ENCODE measurements at places on chromosomes 5 and 9. TPM values are rescaled to one million over a fixed set of nuclear protein-coding genes. Genes with fewer than 3 reads are reported as not detected.

MCTP1 gene
- polyA plus RNA-seq: 2.7 TPM

DNA sequence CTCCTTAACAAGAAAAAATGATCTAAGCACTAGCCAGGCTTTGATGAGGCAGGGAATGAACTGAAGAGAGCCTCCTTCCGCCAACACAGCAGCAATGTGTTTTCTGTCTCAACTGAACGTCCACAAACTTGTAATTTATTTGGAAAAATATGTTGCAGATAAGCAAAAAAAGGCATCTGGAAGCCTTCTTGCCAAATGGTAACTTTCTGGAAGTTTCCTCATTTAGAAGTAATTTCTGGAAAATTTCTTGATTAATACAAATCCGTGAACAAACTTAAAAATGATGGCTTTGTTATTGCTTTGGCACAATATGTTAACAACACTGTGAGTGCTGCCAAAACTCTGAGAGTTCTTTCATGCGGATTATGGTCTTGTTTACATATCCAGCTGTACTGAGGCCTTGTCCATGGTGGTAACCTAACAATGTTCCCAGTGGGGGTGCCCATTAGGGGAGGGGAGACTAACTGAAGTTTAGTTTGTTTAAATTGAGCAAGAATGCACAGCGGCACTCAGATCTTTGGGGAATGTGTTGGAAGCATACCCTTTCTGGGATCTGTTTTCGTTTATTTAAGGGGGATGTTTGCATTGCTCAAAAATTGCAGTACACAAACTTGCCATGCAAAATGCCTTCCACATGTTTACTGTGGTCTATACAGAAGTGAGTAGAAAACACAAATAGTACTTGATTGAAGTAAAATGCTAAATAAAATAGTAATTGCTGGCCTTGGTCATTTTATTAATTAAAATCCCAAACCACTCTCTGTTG lies 334.7 kb downstream of the NR2F1-AS1 start:
- DNase-seq: no peak

DNA sequence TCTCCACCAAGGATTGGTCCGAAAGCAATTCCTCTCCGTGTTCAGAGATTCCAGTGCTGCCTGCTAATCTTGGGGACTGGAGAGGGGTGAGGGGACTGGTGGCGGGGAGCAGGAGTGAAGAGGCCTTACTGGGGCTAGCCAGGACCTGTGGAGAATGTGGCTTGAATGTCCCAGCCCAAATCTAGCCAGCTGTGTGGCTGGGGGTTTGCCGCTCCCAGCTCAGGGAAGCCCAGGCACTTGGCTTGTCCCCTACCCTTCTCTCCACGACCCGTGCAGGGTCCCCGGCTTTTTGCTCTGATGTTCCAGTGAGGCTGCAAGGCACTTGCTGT lies 2.4 kb downstream of the N4BP3 start:
- no peak for DNase-seq

GRCh38 chr9:2465921-2466460 lies 155.6 kb upstream of the VLDLR start:
- DNase-seq: no peak

CFAP90 gene
- 1.0 TPM for polyA plus RNA-seq

DEPDC1B gene
- 0.42 TPM for polyA plus RNA-seq

DNA sequence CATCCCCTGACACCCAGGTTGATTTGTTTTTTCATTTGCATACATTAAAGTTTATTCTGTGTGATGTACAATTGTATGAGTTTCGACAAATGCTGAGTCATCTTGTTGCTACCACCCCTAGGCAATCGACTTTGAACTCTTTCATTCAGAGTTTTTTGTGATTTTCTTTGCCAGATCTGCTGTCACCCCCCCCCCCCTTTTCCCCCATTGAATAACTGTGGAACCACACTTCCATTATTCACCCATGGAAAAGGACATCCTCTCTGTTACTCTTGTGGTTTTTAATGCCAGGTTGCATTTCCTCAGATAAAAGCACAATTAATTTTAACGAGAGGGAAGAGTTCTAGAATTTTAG lies 13.7 kb upstream of the FAM120AOS start:
- no peak for DNase-seq

DNA sequence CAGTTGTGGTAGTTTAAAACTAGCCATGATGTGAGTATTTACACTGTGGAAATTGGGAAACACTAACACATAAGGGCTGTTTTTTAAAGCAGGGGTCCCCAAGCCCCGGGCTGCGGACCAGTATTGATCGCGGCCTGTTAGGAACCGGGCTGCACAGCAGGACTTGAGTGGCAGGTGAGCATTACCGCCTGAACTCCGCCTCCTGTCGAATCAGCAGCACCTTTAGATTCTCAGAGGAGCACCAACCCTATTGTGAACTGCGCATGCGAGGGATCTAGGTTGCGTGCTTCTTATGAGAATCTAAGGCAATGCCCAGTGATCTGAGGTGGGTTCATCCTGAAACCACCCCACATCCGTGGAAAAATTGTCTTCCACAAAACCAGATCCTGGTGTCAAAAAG lies 127.8 kb downstream of the PCSK5 start:
- DNase-seq: no peak

DNA sequence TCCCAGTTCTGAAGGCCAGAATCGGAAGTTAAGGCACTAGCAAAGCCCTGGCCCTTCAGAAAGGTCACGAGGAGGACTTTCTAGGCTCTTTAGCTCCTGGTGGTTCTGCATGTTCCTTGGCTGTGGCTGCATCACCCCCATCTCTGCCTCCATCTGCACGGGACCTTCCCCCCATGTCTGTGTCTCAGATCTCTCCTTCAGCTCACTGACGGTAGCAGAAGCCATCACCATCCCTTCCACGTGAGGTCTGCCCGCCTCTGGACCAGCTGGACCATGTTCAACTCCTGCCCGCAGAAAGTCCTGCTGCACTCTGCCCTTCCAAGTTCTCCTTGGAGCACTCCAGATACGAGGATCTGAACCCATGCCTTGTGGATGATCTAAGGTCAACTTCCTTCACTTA lies 242.9 kb upstream of the IRX1 start:
- no peak for DNase-seq

- DNase-seq: no peak
Measured at GRCh38 chr5:76679231-76679630, 36.7 kb upstream of the F2R start.

DNA sequence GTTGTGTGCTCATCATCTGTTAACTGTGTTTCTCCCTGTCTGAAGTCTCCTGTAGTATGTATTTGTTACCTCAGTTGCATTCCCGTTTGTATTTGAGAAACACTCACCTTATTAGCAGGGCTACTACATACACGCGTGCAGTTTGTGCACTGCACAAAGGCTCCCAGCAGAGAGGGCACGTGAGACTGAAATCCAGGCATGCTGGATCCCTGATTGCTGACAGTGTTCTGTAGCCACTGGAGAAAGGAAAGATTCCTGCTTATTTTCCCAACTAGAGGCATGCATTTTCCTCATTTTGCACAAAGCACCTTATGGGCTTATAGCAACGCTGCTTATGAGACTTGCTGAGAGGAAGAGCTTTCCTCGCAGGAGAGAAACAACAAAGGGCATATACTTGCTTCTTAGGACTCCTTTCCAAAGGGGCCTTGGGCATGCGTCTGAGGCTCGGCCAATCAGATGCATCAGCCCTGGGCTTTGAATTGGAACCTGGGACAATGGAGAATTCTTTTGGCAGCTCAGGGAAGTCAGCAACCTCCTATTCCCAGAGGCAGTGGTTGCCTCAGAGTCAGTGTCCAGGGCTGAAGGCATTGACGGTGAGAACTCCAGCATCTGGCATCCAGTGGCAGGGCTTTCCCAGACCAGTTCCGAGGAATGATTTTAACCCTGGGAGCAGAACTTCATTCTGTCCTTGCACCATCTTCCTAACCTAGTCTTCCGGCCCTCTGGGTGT lies 9.9 kb upstream of the MEGF10 start:
- DNase-seq: no peak

HTR1A gene
- polyA plus RNA-seq: 0.10 TPM

SEC24A gene
- polyA plus RNA-seq: 5.0 TPM

- DNase-seq: no peak
Measured at GRCh38 chr9:108603141-108603540, 252.6 kb downstream of the ACTL7B start.

GRCh38 chr5:179954434-179954833 lies 46.7 kb upstream of the TBC1D9B start:
- DNase-seq: no peak

DNA sequence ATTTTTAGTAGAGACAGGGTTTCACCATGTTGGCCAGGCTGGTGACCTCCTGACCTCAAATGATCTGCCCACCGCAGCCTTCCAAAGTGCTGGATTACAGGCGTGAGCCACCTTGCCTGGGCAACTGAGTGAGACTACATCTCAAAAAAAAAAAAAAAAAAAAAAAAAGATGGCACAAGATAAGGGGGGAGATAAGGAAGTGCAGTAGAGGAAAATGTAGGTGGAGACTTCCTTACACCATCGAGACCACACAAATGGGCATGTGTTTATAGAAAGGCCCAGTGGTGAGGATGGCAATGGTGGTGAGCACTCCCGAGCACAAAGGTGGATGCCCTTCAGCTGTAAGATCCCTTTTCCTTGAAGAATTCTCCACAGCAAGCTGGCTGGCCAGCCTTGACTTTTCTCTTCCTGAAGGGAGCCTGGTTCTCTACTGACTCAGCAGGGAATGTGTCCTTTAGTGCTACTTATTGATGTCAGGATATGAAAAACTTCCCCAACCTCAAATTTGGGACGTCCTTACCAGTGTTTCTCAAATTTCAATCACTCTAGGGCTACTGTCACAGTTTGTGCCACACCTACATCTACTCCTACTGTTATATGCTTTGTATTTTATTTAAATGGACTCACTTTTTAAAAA lies 28.2 kb downstream of the ERGIC1 start:
- no peak for DNase-seq

SPINK7 gene
- polyA plus RNA-seq: not detected

TRIM36 gene
- polyA plus RNA-seq: 1.5 TPM

HK3 gene
- polyA plus RNA-seq: 4.6 TPM

DNA sequence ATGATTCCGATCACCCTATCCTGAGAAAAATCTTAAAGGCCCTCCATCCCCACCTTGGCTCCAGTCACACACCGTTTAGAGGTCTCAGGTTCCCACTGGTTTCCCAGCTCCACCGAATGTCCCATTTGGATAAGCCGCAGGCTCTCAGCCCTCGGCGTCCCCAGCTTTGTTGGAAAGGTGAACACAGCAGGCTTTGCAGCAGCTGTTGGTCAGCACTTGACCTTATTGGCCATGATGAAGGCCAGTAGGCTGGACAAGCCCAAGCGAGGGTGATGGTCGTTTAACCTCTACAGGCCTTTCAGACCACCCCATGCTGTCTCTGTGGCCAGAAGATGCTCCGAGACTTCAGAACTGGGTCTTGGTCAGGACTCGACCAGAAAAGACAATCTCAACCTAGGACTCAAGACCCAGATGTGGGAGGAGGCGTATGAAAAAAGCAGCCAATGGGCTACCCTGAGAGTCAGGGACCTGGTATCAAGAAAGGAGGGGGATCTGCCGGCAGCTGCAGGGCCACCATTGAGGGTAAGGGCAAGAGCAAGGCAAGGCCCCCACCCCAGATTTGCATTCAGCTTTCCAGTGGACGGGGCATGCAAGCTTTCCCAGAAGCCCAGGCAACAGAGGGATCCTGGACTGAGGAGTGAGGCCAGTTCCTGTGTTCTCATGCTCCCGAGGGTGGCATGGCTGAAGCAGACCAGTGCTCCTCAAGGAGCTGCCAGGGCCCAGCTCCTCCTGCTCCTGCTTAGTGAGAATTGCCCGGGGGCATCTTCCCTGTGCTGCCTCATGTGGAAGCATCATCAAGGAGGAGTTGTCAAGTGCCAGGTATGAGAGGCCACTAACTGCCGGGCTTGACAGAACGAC lies 13.4 kb downstream of the UBE2QL1 start:
- DNase-seq: no peak

- DNase-seq: no peak
Measured at GRCh38 chr5:128053291-128053954, 30.1 kb upstream of the SLC12A2 start.

DNA sequence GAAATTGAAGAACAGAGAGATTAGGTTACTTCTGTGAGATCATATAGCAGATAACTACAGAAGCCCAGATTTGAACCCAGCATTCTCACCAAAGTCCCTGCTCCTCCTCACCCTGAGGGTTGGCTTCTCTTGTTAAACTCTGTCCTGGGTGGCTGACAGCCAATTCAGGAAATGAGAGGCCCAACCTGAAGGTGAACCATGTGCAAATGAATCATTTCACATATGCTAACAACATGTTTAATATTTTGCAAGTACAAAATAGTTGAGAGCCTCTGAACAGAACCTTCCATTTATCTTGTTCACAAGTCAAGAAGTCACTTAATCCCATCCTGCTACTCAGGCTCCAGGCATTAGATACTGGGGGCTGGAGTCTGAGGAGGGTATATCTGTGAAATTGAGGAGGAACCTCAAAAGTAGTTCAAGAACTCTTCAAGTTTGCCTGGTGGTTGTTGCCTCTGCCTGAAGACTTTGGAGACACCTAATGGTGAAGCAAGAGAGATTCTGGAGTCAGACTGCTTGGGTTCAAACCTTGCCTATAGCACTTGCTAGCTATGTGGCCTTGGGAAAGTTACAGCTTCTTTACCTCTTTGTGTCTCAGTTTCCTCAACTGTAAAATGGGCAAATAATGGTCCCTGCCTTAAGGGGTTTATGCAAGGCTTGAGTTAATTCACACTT lies 564.0 kb downstream of the PSAT1 start:
- DNase-seq: no peak

DNA sequence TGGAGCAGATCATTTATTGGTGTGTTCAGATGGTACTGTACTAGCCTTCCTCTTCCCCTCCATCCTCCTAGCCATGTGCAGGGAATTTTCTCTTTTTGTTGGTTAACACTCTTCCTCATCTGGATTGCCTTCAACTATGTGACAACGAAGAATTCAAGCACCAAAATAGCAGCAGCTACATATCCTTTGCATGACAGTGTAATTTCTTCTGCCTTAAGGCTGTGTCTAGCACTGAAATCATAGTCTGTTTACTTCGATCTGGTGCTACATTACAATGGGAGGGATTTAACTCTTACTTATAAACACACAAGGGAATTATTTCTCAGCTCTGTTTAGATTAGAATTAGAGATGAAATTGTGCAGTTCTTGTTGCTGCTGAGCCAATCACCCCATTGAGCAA lies 260.4 kb downstream of the ARL15 start:
- DNase-seq: no peak

ABLIM3 gene
- 1.9 TPM for polyA plus RNA-seq

DNA sequence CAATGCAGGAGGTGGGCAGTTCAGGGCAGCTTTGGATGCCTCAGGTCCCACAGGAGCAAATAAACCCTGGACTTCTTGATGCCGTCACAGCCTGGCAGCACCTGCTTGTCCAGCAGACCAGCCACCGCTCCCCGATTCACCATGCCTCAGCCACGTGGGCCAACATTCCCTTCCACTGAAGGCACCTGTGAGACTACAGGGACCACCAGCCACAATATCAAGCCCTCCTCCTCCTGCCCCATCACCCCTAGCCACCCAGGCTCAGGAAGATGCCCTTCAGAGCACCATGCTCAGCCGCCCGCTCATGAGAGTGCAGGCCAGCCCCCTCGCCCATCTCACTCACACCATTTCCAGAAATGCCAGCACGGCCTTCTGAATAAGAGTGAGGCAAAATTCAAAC lies 234.7 kb downstream of the SYK start:
- no peak for DNase-seq

GRCh38 chr5:32285510-32286138 lies 27.1 kb downstream of the MTMR12 start:
- DNase-seq: no peak

FBXL7 gene
- polyA plus RNA-seq: 21.1 TPM

FOXD4L6 gene
- not detected for polyA plus RNA-seq
